ENCODE measurements at places on chromosomes 11 and 22.
A peak's percentile ranks its signal among the peaks of the same experiment; 100 is the strongest.

- DNase-seq: no peak
Measured at GRCh38 chr11:34250211-34250610, 107.6 kb downstream of the ABTB2 start.

DNA sequence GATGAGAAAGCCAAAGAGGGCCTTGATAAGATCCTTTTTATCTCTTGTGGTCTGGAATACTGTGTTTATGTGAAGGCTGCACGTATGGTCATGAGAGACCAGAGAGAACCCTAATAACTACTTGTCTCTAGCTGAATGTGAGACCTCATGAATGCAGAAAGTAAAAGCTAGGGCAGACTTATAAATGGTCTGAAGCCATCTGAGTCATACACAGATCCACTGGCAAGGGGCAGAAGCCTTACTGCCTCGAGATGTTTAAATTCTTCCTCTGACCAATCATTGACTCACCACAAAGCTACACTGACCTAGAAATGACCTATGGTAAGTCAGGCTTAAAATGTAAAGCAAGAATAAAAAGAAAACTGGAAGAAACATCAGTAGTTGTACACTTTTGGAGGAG lies 22.7 kb upstream of the OR4B1 start:
- peak; percentile 13 for DNase-seq

- peak; percentile 62 for DNase-seq
Measured at GRCh38 chr11:111676878-111677585, 74.8 kb downstream of the SIK2 start.

DNA sequence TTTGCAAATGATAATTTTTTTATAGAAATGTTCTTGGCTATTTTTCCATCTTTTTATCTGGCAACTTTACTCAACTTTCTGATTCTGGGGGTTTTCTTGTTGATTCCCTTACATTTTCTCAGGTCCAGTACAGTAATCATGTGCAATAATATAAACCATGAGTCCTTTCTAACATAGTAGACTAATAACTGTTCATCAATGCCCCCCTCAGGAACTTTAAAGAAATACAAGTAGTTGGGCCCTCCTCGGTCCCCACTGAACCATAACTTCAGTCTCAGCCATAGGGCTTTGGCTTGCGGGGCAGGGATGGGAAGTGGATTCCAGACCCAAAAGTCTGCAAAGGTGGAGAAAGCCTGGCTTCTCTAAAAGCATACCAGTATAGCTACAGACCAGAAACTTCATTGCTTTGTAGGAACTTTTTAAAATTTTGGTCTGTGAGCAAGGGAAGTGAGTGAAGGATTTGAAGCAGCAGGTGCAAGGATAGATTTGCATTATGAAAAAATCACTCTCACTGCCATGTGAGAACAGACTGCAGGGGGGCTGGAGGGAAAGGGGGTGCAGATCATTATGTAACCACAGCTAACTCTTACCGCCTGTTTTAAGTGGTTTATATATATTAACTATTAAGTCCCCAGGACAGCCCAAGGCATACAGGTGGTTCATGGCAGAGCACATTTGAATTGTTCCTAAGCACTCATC lies 10.4 kb upstream of the TUB start:
- DNase-seq: peak; percentile 37
